ENCODE measurements at places on chromosomes 11 and 22.

- DNase-seq = no peak
Observed at GRCh38 chr11:15128621-15129020, 13.9 kb downstream of the INSC start.

GRCh38 chr11:17642980-17643379, 76.4 kb upstream of the MYOD1 start:
- no peak for DNase-seq

- DNase-seq = no peak
Observed at GRCh38 chr22:33447733-33448132, 389.6 kb upstream of the SYN3 start.

- no peak for DNase-seq
Observed at GRCh38 chr11:121039971-121040613, 16.2 kb downstream of the TBCEL start.

GRCh38 chr22:32710896-32711295, 90.6 kb upstream of the TIMP3 start:
- no peak for DNase-seq

- DNase-seq = no peak
Observed at GRCh38 chr11:101008961-101009689, 120.5 kb downstream of the PGR start.

DNA sequence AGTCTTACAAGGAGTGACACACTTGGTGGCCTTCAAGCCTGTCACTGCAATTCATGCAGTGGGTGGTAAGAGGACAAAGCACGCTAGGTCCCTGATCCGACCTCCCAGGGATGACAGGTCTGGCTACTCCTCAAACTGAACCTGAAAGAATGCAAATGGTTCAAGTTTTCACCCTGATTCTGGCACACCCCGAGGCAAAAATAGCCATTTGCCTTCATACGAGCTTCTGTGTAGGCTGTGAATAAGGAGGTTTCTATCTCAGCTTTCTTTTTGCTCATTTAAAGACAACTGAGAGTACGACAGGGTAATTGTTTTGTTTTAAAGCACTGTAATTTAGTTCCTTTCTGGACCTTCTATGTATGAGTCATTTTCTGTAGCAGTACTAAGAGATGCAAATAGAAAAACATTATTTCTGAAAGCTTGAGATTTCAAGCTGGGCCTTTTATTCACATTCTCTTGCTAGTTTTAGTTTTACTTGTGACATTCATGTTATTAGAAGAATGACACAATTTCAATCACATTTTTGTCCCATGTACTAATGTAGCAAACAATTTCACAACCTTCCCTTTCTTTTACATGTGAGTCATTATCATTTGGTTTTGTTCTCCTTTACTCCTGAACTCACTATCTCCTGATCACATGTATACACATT, 56.6 kb upstream of the FDX1 start:
- no peak for DNase-seq

DNA sequence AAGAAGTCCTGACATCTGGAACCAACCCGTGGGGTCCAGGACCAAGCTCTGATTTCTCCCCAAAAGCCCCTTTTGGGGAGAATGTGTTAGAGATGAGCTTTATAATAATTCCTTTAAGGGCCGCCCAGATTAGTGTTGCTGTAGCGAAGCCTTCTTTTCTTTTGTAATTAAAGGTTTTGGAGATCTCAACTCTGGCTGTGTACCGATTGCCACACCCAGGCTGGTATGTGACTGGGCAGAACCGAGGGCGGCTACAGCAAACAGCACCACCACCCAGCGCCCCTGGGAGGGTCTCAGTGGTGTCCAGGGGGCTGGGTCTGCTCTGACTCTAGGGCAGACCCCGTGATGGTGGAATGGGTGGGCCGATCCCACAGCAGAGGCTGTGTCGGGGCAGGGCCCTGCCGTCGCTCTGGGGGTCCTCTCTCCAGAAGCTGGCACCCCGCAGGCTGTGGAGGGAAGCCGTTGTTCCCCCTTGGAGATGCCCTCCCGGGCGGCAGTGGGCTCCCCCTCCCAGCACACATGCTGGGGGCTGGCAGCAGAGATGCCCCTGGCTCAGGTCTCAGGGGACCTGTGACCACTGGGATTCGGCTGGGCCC, 31.0 kb downstream of the TPCN2 start:
- no peak for DNase-seq

DNA sequence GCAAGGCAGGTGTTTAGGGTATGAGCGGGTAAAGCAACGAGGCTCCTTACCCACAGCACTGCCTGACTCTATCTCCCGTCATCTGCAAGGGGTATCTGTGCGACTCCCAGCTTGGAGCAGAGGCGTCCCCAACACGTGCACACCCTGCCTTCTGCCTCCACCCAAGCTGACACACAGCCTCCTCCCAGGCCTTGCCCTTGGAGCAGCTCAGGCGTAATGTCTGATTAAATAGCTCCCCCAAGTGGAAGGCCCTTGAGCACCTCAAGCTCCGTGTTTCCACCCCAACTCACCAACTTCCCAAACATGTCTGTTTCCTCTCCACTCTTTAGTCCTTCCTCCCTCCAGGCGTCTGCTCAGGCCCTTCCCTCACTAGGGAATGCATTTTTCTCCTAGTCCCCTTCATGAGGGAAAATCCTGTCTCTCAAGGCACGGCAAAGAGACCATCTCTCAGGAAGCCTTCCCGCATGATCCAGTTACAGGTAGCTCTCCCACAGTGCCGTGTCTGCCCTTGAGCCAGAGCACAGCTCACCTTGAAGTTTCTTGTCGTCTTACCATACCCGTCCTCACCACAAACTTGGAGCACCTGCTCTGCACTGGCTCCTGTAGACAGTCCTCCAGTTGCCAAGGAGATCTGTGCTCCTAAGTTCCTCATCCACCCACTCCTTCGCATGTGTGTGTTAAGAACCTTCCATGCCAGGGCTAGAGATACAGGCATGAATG, 15.8 kb downstream of the CYB5R2 start:
- no peak for DNase-seq

- no peak for DNase-seq
Observed at GRCh38 chr11:120597250-120598215, 86.0 kb downstream of the GRIK4 start.

DNA sequence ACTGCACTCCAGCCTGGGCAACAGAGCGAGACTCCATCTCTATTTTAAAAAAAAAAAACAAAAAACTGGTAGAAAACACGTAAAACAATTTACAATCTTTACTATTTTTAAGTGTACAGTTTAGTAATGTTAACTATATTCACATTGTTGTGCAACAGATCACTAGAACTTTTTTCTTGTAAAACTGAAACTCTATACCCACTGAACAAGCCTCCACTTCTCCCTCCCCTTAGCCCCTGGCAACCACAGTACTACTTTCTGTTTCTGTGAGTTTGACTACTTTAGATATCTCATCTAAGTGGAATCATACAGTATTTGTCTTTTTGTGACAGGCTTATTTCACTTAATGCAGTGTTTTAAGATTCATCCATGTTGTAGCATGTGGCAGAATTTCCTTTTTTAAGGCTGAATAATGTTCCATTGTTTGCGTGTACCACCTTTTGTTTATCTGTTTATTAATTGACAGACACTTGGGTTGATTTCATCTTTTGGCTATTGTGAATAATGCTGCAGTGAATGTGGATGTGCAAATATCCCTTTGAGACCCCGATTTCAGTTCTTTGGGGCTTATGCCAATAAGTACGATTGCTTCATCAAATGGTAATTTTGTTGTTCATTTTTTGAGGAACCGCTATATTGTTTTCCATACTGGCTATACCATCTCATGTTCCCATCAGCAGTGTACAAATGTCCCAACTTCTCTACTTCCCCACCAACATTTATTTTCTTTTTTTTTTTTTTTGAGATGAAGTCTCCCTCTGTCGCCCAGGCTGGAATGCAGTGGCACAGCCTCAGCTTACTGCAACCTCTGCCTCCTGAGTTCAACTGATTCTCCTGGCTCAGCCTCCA, 11.0 kb downstream of the DDB2 start:
- no peak for DNase-seq

- DNase-seq = no peak
Observed at GRCh38 chr11:8360086-8360828, 96.6 kb upstream of the LMO1 start.

DNA sequence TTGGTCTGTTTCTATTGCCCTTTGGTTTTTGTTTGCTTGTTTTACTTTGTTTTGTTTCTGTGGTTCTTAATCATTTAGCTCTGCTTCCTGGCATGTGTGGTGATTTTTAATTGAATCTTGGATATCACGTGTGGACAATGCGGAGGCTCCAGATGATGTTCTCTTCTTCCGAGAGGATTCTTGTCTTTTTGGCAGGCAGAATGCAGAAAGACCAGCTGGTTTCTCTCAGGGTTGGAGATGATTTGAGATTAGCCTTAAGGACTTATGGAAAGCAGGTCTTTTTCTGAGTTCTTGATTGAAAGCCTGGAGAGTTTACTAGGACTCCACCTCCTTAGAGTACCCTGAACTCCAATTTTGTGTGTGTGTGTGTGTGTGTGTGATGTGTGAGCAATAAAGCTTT, 21.0 kb upstream of the ANO1 start:
- no peak for DNase-seq

DNA sequence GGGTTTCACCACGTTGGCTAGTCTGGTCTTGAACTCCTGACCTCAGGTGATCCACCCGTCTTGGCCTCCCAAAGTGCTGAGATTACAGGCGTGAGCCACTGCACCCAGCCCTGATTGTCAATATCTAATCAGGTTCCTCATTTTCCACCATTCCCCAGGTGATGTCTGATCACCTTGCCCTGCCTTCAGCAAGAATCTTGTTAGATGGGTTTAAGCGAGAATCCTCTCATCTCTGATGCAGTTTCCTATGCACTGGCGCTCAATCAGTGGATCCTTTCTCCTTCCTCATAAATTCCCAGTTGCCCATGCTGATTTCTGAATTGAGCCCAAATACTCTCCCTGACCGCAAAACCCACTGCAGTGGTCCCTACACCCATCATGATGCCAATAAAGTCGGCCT, 664 bp upstream of the ZC3H7B start:
- DNase-seq = no peak

GRCh38 chr11:122399375-122399774, 256.1 kb upstream of the UBASH3B start:
- DNase-seq = no peak

DNA sequence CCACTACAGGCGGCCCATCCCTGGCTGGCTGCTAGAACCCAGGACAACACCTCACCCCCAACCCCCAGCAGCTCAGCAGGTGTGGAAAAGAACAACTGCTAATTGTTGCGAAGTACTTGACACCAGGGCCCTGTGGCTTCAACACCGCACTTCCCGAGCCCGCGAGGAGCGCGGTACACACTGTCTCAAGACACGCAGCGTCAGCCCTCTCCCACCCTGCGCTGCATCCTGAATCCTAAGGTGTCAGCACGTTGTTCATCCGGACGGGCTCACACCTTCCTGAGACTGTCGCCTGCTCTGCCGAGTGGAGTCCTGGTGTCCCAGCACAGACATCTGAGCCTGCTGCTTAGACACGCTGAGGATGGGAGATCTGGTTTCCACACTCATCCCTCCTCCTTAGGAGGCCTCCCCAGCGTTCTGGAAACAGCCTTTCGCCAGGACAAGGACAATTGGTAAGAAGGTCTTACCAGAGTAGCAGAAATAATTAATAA, 1336.2 kb downstream of the BRD1 start:
- no peak for DNase-seq

GRCh38 chr11:117786135-117786870, 10.7 kb downstream of the DSCAML1 start:
- no peak for DNase-seq

GRCh38 chr11:78809931-78810541, 235.4 kb upstream of the NARS2 start:
- no peak for DNase-seq

- DNase-seq = peak; percentile 34
Observed at GRCh38 chr22:19178657-19179496, at the start of gene SLC25A1. Gene SLC25A1 (minus strand): TSS chr22:19178736. CDS start chr22:19178673, 63 bp downstream.

DNA sequence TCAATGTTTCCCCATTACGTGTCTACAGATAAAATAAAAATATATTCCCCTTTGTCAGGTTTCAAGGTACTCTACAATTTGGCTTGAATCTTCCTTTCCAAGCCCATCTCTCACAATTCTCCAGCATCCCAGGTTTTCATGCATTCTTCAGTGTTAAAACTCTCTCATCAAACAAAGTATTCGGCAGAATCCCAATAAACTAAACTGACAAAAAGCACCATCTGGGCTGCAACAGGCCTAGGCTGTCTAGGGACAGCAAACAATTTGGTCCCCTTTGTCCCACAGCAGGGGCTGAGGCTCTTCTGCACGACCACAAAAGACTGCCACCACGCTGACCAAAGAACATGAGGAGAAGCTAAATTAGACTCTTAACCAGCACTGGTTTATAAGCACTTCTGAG, 159.4 kb downstream of the CADM1 start:
- no peak for DNase-seq

DNA sequence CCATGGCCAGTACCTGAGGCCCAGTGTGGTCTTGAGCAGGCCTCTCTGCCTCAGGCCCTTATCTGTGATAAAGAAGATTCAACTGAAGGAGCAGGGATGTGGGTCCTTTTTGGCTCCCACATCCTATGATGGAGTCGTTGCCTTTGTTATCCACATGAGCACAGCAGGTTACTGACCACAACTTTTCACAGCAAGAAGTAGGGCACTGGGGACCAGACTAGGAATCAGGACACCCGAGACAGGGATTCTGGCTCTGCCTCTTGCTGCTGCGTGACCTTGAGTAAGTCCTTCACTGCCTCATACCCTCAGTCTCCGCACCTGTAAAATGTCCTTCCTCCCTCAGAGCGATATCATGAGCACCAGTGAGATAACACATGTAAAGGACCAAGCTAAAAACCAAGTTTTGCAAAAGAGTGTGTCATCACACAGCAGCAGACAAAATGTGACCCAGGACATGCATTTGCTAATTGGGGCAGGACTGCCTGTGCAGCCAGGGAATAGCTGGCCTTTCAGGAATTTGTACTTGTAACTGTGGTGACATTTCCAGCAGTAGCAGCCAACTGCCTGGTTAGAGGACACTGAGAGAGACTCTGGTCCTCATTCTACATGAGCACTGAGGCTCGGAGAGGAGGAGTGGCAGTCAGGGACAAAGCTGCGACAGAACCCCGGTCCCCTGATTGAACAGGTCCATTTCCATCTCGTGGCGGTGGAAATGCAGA, 13.2 kb upstream of the SMIM35 start:
- no peak for DNase-seq

GRCh38 chr11:62124186-62125113, 639 bp downstream of the INCENP start:
- no peak for DNase-seq

- no peak for DNase-seq
Observed at GRCh38 chr11:13303668-13304649, 26.4 kb downstream of the BMAL1 start.

- no peak for DNase-seq
Observed at GRCh38 chr11:134562196-134562595, 150.2 kb upstream of the B3GAT1 start.

All from stimulated activated CD4-positive, alpha-beta T cell treated with anti-CD3 and anti-CD28 coated beads, TNF-alpha, amount 100 ng/mL, for 1 hour (primary cell).